Spinal cord (tissue), 10 donors: ENCODE measurements at places on chromosomes 4 and X.

- no peak for DNase-seq
These were observed 12.3 kb upstream of the FGF5 start for GRCh38 chr4:80254114-80254513.

DNA sequence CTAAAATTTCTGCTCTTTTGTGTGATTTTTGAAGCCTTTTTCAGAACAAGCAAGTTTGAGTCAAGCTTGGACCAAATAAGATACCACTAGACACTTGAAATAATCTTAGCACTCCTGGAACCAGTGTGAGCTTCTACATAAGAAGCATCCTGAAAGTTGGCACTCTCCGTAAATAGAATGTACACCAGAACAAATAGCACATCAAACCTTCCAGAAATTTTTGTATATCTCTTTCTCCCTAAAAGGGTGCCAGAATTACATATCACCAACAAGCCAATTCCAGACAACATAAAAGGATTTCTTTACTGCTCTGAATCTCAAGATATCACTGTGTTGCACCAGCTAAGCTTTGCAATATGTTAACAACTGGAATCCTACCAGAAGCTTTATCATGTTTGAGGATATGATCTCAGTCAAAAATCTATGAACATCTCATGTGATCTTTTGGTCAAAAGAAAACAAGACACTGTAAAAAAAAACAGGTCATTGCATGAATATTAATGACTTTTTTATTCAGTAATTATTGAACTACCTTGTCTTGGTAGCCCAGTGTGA is 117.2 kb downstream of the PRSS12 start:
- DNase-seq = no peak

- DNase-seq = no peak
These were observed 36.3 kb downstream of the POU4F2 start for GRCh38 chr4:146674829-146675570.

- peak; percentile 20 for DNase-seq
These were observed 219.2 kb downstream of the ARAP2 start for GRCh38 chr4:36024901-36025660.

- no peak for DNase-seq
These were observed 11.5 kb downstream of the ANXA5 start for GRCh38 chr4:121685257-121685656.

DNA sequence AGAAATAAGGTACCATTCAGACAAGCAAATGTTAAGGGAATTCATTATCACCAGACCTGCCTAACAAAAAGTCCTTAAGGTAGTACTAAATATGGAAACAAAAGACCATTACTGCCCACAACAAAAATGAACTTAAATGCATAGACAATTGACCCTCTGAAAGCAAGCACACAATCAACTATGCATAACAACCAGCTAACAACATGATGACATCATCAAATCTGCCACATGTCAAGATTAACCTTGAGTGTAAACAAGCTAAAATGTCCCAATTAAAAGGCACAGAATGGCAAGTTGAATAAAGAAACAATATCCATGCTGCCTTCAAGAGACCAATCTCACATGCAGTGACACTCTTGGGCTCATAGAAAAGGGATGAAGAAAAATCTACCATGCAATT is 160.7 kb upstream of the CPXCR1 start:
- no peak for DNase-seq

DNA sequence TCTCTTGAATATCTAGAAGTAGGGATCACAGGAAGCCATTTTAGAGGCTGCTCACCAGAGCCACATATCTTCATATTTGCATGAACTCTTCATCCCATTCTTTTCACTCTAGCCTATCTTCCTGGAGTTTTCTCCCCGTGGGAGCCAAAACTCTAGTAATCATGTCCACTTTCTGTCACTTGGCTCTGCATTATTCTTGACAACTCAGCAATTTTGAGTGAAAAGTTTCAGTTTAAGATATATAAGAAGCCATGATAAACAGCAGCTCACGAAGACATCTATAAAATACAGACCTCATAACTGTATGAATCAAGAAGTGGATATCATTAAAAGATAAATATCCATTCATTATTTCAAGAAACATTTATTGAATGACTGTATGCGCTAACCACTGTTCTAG is 79.1 kb upstream of the NR0B1 start:
- no peak for DNase-seq

- no peak for DNase-seq
These were observed 76.1 kb upstream of the IRF2 start for GRCh38 chr4:184550476-184550875.

DNA sequence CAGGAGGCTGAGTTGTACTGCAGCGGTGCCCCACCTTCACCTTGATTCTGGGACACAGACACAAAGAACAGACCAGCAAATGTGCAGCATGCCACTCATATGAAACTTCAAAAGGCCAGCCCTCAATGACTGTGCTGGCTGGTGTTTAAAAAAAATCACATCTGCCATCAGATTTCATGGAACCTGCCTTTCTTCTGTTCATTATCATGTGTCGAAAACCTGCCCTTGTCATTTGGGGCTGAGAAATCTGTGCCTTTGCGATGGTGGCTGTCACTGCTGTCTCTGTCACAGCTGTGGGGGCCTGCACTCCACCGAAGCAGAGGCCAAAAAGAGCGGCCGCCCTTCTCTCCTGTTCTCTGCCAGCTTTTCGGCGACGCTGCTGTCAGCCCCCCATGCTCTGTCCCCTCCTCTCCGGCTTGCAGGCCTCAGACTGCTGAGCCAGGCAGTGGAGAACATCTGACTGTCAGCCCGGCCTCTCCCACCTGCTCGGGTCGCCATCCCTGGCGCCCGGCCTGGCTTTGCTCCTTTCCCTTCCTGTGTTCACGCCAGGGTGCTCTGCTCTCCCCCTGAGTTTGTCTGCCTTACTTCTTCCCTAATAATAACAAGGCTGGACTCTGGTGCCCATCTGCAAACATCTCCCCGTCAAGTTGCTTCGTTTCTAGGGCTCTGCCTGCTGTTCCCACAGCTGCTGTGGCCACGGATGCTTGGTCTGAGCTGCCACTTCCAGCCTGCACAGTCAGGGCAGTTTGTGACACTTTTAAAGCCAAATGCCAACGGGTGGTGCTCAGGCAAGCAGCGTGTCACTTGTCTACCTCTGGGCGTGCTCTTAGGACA is 355.2 kb downstream of the UNC5C start:
- DNase-seq = peak; percentile 52

GRCh38 chr4:150253965-150254630 is 175.9 kb downstream of the DCLK2 start:
- DNase-seq = no peak

- no peak for DNase-seq
These were observed 393.1 kb upstream of the ZFP42 start for GRCh38 chr4:187602339-187603092.

GRCh38 chrX:94051926-94052325 is 377.9 kb downstream of the FAM133A start:
- DNase-seq = no peak
